ENCODE measurements at places on chromosomes 3 and 15. TPM values are rescaled to one million over a fixed set of nuclear protein-coding genes. Genes with fewer than 3 reads are reported as not detected.

Gene AHSG
- not detected for total RNA-seq

GRCh38 chr15:80494351-80494751 lies 90.2 kb downstream of the ARNT2 start:
- DNase-seq, result peak; percentile 74

Gene SEMA6D
- 2.6 TPM for total RNA-seq

GRCh38 chr3:30245858-30246622 lies 360.4 kb upstream of the TGFBR2 start:
- DNase-seq, result no peak

Gene GOLGA8T
- not detected for total RNA-seq

DNA sequence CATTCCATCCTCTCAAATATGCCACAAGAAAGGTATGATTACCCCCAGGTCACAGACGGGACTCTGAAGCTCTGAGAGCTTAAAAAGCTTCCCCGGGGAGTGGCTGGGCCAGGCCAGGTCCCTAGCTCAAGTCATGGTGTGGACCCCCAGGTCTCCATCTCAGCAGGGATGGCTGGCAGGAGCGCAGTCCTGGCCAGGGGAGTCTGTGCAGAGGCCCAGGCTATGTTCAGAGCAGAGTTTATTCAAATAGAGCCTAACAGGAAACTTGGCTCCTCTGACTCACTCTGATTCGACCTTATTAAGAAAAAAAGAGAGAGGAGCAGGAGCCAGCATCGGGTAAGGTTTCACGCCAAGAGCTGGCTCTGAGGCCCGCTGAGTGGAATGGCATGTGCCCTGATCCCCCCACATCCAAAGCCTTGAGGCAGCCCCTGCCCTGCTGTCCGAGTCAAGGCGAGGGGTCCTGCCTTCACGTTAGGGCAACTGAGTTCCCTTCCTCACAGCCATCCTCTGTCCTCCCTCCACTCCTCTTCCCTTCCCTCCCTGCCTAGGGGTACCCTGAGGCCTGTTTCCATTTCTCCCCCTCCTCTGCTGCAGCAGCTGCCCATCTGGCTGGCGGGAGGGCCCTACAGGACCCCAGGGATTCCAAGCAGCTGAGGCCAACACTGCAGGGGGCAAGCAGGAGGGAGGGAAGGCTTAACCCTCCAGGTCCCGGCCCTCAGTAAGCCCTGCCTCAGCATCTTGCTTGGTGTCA lies 1.9 kb upstream of the LOXL1 start:
- no peak for DNase-seq

Gene GP5
- not detected for total RNA-seq

- no peak for DNase-seq
Observed at GRCh38 chr3:98722389-98722788, 40.8 kb upstream of the ST3GAL6 start.

DNA sequence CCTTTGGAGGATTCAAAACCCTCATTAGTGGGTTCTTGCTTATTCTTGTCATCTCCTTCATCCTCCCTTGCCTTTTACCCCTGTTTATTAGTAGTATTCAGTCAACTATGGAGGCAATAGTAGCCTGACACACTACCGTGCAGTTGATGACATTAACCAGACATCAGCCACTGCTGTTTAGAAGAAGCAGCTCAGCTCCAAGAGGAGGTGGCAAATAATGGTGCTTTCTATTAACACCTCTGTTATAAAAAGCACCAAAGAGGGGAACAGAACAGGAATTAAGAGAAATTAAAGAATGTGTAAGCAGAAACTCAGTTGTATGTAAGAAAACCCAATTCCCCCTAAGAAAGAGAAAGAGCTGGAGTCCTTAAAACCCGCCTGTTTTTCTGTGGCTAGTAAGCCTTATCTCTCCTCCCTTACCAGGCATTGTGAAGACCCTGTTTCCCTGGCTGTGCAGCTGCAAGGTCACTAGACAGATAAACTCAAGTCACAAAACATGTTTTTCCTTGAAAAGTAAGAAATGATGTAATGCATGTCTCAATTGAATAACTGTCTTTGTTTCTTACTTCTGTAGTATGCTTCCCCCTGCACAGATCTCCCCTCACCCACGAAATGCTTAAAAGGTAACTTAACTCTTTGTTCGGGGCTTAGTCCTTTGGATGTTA lies 21.2 kb downstream of the CCR4 start:
- DNase-seq, result no peak

DNA sequence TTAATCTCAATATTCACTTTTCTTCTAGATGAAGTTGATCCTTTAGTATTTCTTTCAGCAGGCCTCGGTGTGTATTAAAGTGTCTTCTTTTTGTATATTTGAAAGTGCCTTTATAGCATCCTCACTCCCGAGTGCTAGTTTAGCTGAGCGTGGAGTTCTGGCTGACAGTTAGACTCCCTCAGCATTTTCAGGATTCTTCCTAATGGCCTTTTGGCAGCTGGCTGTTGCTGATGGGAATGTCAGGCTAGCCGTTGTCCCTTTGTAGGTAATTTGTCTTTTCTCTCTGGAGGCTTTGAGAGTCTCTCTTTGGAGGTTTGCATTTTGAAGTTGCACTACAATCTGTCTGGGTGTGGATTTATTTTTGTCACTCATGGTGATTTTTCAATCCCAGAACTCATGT lies 94.4 kb downstream of the SRGAP3 start:
- DNase-seq, result no peak

- no peak for DNase-seq
Observed at GRCh38 chr3:3683261-3683660, 116.0 kb upstream of the LRRN1 start.

- DNase-seq, result no peak
Observed at GRCh38 chr3:193237030-193237429, 4.0 kb upstream of the PLAAT1 start.

- DNase-seq, result no peak
Observed at GRCh38 chr15:58650102-58650501, 99.4 kb downstream of the ADAM10 start.

DNA sequence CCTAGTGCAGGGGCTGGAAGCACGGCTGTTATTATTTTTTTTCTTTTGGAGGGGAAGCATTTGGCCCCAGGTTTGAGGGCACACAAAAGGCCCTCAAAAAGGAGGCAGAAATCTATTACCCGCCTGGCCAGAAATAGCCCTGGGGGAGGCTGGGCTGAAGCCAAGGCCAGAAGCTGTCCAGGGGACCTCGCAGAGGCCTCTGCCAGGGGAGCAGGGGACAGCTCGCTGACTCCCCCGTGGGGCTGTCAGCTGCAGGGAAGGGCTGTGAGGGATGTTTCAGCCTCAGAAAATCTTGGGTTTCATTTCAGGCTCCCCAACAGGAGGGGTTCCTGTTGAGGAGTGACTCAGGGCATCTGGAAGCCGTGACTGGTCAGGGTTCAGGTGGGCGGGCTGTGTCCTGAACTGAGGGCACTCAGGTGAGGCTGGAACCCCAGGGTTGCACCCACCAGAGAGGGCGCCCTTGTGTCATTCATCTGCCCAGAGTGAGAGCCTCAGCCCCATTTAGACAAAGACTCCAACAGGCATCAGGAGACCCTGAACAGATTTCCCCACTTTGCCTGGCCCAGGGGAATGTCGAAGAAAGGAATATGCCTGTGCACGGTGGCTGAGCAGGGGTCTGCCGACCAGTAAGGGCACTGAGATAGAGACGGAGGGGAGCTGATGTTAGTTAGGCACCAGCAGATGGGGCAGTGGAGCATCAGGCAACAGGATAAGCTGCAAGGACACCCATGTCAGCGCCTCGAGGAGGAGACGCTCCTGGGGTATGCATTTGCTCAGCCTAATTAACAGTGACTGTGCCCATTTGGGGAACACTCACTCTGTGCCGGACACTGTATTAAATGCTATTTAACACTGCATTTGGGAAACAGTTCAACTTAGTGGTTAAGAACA lies 43.5 kb upstream of the SLC6A11 start:
- DNase-seq, result no peak

DNA sequence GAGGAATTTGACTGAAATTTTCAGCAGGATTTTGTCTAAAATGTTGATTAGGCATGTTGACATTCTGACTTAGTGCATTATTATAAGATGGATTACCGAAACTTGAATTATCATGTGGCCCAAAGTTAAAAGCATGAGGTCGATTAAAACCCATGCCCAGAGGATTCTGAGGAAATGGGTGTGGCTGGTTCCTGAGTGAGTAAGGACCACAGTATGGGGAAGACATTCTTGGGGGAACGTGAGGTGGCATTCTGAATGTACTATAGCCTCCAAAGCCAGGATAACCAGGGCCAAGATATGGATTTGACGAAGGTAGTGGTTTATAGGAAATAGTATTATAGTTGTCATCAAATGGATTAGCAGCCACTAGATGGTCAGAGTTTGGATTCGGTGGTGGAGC lies 38.7 kb upstream of the DNAAF4 start:
- no peak for DNase-seq

Gene TMC3
- not detected for total RNA-seq

DNA sequence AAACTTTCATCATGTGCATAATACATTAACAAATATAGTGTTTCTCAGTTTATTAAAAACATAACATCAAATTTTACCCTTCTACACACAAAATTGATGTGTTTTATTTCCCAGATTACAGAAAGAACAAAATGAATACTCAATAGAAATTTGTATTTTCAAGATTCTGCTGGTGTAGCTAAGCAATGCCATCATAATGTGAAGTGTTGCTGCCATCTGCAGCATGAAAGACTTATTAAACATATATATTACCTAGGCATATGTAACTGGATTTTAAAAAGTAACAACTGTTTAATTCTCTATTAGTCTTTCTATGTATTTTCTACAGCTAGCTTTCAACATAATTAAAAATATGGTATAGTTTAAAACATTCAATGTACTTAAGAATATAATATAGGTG lies 27.5 kb downstream of the PLSCR5 start:
- DNase-seq, result peak; percentile 16

GRCh38 chr15:50549326-50549725 lies 2.9 kb upstream of the USP50 start:
- DNase-seq, result no peak

DNA sequence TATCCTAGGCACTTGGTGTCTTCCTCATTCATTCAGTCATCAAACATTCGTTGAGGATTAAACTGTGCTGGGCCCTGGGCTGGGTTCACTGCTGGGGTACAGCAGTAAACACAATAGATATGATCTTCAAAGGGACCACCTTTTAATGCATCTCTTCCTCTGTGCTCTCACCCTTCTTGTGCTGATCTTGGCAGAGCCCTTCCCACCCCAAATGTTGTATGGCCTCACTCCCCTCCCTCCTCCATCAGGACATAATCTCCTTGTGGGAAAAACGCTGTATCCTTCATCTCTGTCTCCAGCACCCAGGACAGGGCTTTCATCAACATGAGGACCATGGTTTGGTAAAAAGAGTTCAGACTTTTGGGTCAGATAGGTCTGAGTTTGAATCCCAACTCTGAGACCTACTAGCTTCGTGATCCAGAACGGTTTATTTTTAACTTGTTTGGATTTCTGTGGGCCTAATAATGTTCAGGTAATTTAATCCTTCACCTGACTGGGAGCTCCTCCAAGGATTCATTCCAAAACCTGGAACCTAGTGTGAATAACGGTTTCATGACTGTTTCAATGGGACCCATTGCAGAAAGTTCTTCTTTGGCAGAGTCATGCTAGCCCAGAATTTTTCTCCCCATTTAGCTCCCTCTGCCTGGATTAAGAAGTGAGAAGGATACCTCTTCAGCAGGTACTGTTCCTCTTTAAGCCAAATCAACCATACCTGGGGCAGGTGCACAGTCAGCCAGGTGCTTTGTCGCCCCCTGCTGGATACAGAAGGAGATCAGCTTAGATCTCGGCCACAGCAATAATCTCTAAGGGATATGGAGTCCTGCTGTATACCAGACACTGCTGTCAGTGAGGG lies 5.2 kb upstream of the WNT7A start:
- no peak for DNase-seq

Gene NANOGP8
- not detected for total RNA-seq

Gene APPL1
- 27.0 TPM for total RNA-seq

Gene EFCAB12
- total RNA-seq, result not detected

Gene LACTB
- total RNA-seq, result 9.7 TPM

GRCh38 chr3:39491733-39492350 lies 24.4 kb downstream of the MOBP start:
- DNase-seq, result no peak

- peak; percentile 43 for DNase-seq
Observed at GRCh38 chr3:59480486-59480995, 430.7 kb upstream of the CFAP20DC start.

- no peak for DNase-seq
Observed at GRCh38 chr3:51708216-51708845, 1.5 kb downstream of the GRM2 start.

DNA sequence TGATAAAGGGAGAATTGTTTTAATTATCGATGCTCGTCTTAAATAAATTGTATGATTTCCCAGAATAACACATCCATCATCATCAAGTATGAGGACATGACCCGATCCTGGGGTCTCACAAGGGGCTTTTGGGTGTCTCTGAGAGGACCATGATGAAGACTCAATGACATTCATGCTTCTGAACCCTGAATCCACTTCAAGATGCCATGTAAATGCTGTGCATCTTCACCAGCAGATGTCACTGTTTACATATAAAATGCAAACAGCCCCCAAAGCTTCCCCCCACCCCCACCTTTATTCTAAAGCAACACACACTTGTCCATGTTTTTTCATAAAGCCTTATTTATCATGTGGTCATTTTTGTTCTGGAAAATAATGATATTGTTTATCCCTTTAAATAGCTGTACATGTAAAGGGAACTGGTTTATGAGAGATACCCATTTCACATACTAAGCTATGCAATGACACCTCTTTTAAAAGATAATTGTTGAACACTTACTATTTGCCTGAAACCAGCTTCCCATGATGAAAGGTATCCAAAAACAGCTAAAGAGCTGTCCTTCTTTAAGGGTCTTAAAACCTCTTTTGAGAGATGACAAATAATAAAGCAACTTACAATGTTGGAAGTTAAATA lies 69.7 kb upstream of the UBE3A start:
- DNase-seq, result no peak

DNA sequence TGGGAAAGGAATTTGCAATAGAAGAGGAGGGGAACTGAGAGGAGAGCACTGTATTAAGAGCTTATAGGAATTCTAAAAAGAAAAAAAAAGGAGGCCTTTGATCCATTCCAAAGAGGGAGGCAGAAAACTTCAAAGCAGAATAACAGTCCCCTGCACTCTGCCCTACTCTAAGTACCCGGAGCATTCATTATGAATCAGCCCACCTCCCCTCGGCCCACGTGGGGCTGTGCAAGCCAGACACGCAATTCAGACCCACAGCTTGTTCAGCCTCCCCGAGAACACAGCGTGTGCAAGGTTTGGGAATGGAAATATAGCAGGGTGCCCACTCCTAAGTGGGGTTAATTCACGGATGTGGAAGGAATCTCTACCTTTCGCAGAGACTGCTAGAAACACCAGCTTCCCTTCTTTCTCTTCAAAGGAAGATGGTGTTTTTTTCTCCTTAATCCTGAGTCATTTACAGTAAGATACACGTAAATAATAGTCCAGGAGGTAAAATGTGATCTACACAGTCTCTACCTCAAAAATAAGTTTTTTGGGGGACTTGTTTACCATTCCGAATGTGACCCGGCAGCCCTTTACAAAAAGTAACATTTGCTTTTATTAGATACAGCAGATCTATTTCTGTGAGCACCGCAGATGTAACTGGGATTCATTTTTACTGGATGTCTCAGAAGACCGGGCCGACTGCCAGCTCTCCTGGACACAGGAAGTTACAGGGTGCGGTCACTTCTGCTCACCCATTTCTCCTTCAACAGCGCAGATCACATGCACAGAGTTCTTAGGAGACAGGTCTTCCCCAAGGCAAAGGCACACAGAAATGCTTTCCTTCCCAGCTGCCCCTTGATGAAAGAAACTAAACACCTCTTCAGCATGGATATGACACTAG lies 768.5 kb upstream of the CFAP20DC start:
- peak; percentile 74 for DNase-seq

Gene TMEM62
- total RNA-seq, result 21.8 TPM

GRCh38 chr3:129606636-129607390 lies at the start of gene PLXND1:
PLXND1 (minus strand) TSS chr3:129606676; CDS start chr3:129606639, 37 bp downstream.
- no peak for DNase-seq

Gene TPRG1
- total RNA-seq, result not detected

Measured in epithelial cell of proximal tubule (primary cell).